Activated CD4-positive, alpha-beta T cell treated with anti-CD3 and anti-CD28 coated beads, Interleukin-2, amount 10 ng/mL, durations not matched to agents 24 days and 14 days (primary cell): ENCODE measurements at places on chromosomes 1 and 21.

DNA sequence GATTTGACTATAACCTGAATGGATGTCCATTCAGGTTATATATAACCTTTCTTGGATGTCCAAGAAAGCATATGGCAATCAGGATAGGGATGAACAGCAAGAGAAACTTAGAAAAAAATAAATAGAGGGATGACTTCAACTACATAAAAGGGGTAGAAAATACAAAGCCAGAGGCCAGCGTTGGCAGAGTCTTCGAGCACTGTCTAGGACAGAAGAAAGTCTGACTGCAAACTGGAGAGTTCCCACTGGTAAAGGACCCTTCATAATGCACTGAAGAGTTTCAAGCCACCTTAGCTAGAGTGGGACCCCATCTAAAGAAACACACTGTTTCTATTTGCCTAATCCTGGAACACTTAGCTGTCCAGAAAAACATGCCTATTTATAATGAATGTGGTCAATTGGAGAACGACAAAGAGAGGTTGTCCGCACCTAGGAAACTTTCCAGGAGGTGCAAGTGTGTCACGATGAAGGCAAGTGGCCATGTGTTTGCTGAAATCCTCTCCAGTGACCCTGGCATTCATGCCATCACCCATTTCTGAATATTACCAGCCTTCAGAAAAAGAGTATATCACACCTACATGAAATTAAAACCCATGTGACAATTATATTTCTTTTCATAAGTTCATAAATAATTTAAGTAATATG is 215.4 kb downstream of the ZNF648 start:
- DNase-seq: no peak

DNA sequence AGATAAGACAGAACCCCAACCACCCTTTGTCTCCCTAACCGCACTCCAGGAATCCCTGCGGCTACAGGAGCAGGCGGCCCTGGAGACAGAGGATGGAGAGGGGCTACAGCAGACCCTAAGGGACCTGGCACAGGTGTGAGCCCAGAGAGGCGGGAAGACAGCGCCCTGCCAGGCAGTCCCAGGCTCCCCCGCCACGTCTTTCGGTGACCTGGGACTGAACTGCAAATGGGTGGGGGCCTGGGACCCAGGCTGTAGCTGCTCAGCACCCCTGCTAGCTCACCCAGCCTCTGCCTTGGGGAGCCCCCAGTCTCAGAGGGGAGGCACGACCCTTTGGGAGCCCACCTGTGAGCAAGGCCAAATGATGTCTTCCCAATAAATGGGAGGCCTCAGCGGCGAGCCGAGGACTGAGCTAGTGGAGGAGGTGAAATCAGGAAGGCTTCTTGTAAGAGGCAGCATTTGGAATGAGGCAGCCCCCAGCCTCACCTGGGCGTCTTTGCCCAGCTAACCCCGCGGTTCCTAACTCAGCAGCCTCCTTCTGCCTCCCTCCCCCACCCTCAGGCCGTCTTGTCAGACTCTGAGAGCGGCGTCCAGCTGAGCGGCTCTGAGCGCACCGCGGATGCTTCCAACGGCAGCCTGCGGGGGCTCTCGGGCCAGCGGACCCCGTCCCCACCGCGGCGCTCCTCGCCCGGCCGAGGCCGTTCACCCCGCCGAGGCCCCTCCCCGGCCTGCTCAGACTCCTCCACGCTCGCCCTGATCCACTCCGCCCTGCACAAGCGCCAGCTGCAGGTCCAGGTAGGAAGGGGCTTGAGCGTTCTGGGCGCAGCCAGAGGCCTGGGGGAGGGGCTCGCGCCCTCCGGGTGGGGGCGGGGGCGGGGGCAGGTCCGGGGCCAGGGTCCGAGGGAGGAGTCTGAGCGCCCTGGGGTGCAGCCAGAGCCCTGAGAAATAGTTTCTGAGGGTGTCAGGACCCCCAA is 16.9 kb downstream of the CROCC start:
- no peak for DNase-seq

DNA sequence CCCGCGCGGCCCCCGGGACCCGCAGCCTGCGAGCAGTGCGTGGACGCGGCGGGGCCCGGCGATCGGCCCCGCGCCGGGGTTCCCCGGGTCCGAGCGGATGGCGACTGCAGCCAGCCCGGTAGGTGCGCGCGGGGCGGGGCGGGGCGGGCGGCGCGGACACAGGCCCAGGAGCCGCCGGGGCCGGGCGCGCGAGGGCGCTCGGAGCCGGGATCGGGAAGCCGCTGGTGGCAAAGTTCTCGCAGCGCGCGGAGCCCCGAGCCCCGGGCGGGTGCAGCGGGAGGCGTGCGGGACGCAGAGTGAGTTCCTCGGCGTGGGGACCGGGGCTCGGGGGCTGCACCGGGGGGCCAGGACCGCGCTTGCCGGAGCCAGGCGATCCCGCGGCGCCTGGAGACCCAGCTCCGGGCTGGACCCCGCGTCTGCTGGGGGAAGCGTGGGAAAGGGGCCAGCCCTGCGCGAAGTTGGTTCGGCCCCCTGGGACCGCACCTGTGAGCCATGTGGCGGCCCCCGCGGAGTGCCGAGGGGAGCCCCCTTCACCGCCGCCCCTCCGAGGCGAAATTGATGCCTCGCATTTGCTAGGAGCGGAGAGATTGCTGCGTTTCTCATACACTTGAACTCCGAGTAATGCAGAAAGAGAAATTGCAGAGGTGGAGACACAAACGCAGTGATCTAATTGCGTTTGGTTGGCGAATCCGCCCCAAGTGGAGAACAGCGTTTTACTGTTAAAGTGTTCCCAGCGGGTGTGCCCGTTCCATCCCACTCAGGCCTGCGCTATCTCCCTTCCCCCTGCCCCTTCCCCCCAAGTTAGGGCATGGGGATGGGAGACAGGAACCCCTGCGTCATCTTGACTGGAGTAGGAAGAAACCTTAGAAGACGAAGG is 228.9 kb upstream of the TMEM51 start:
- peak; percentile 68 for DNase-seq

- DNase-seq: peak; percentile 24
Observed at GRCh38 chr1:55376897-55377296, 161.7 kb upstream of the USP24 start.
